HCT116 (cell line): ENCODE measurements at places on chromosomes 4 and X. TPM values are rescaled to one million over a fixed set of nuclear protein-coding genes. Genes with fewer than 3 reads are reported as not detected.

DNA sequence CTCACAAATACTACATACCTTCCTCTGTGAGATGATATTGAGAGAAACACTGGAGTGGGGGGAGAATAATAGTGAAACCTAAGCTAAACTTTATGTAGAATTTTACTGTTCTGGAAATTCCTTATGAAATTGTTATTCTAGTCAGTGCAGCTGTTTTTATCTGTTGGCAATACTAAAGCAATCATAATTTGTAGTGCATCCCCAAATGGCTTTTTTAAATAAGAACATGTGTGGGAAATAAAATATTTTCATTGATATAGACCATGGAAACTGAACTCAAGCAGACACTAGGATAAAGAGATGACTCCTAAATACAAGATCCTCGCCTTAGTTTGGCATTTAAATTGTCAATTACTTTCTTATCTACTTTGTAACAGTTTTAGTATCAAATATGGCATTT, 51.1 kb downstream of the SEC24D start:
- no peaks in the 10 kb centered on the region for H3K4me1 ChIP-seq
- no peak overlapping the region for H3K27ac ChIP-seq
- H3K4me3 ChIP-seq = no peak overlapping the region

DNA sequence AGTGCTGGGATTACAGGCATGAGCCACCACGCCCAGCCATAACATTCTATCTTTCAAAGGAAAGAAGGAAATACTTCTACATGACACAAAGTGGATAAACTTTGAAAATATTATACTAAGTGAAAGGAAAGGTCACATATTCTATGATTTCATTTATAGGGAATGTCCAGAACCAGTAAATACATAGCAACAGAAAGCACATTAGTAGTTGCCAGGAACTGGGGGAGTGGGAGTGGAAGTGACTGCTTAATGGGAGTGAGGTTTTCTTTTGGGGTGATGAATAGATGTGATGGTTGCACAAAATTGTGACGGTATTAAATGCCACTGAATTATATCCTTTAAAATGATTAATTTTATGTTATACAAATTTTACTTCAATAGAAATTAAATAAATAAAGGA, 95.7 kb upstream of the IL15 start:
- H3K36me3 ChIP-seq = no peaks in the 10 kb centered on the region
- H3K27me3 ChIP-seq = no peaks in the 10 kb centered on the region
- no peak overlapping the region for H3K27ac ChIP-seq
- no peak overlapping the region for H3K4me3 ChIP-seq
- no peaks in the 10 kb centered on the region for H3K4me1 ChIP-seq

- no peaks in the 10 kb centered on the region for H3K36me3 ChIP-seq
- H3K27ac ChIP-seq = no peak overlapping the region
- no peak overlapping the region for H3K4me3 ChIP-seq
- no peaks in the 10 kb centered on the region for H3K27me3 ChIP-seq
These were observed 375.4 kb upstream of the PITX2 start for GRCh38 chr4:110998320-110998719.

DNA sequence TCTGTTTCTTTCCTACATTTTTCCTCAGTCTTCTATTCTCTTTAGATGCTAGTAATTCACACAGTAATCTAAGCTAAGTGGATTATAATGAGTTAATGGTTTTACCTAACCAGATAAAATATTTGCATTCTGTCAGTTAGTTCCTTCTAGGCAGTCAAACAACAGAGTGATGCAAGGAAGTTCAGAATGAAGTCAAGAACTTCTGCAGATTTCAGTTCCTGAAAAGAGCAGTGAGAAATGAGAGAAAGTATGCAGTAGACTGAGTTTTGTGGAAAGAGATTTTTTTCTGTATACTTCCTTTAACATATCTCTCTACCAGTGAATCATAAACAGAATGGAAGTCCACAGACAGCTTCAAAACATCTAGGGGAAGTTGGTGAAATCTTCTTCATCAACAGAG, 774.0 kb upstream of the POU3F4 start:
- no peak for DNase-seq
- no peak overlapping the region for H3K4me3 ChIP-seq
- no peaks in the 10 kb centered on the region; the same call in 1 of the 2 replicates for H3K4me1 ChIP-seq
- no peaks in the 10 kb centered on the region for H3K27me3 ChIP-seq

- no peaks in the 10 kb centered on the region for H3K27me3 ChIP-seq
- H3K36me3 ChIP-seq = no peaks in the 10 kb centered on the region
- H3K4me3 ChIP-seq = no peak overlapping the region
These were observed 1382.7 kb downstream of the PCDH7 start for GRCh38 chr4:32102896-32103295.

DNA sequence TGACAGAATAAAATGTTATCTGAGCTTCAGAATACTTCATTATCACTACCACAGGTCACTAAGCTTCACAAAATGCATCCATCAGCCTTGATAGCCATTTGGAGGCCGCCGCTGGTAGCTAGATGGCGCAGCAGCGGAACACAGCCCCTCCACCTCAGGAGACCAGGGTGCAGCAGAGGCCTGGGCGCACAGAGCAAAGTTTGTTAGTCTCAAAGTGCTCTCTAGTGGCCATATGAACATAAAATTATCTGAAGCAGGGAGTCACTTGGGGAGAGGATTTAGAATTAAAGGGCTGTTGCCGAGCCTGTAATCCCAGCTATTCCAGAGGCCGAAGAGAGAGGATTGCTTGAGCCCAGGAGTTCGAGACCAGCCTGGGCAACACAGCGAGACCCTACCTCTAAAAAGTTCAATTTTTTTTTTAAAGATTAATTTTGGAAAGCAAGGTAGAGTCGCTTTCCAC, 8.1 kb upstream of the DCTD start:
- no peaks in the 10 kb centered on the region for H3K4me1 ChIP-seq
- no peak overlapping the region for H3K4me3 ChIP-seq
- DNase-seq = peak; percentile 91
- H3K27me3 ChIP-seq = no peaks in the 10 kb centered on the region
- no peak overlapping the region for H3K27ac ChIP-seq
- H3K36me3 ChIP-seq = no peaks in the 10 kb centered on the region

GRCh38 chr4:3797831-3798790, 31.9 kb downstream of the ADRA2C start:
- H3K4me1 ChIP-seq = no peaks in the 10 kb centered on the region
- no peak for DNase-seq
- H3K4me3 ChIP-seq = no peak overlapping the region
- H3K36me3 ChIP-seq = no peaks in the 10 kb centered on the region
- H3K27ac ChIP-seq = no peak overlapping the region
- H3K27me3 ChIP-seq = no peaks in the 10 kb centered on the region

- peaks cover 11% of the 10 kb centered on the region; the same call in 1 of the 2 replicates for H3K4me1 ChIP-seq
- no peaks in the 10 kb centered on the region for H3K27me3 ChIP-seq
- no peak overlapping the region for H3K27ac ChIP-seq
- H3K36me3 ChIP-seq = no peaks in the 10 kb centered on the region
- no peak for DNase-seq
These were observed 190.4 kb downstream of the UNC5C start for GRCh38 chr4:95358421-95358820.

DNA sequence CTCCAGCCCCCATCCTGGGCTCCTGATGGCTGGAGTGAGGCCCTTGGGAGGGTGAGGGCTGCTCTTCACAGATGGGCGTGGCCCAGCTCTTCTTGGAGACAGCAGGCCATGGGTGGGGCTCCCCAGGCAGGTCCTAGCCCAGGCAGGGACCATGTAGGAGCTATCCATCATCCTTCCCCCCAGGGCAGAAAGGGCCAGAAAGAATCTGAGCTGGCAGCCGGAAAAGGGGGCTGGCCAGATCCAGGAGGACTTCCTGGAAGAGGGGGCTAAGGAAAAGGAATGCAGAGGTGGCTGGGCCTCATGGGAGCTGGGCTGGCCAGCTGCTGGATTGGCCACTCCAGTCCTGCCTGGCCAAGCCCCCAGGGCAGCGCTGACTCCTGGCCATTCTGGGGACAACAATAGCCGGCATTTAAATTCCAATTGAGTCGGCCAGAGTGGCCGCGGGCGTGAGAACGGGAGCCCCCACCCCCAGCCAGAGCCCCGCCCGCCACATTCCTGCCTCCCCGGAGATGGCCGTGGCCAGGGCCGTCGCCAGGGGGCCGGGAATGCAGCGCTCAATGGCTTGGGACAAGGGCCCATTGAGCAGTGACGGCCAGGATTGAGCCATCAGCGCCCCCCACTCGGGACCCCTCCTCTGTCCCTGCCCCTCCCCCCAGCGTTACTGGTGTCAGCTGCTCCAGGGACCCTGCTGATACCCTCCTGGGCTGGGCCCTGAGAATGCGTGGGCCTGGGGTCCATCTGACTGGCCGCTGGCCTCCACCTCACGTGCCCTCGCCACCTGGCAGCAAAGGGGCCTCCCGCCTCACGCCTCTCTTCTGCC, 15.1 kb upstream of the FGFR3 start:
- H3K4me1 ChIP-seq = peaks cover 11% of the 10 kb centered on the region; the same call in 1 of the 2 replicates
- no peak for DNase-seq
- H3K27ac ChIP-seq = peak overlapping the region; percentile 30; the same call in 1 of the 2 replicates
- H3K4me3 ChIP-seq = no peak overlapping the region; the same call in 1 of the 2 replicates

DNA sequence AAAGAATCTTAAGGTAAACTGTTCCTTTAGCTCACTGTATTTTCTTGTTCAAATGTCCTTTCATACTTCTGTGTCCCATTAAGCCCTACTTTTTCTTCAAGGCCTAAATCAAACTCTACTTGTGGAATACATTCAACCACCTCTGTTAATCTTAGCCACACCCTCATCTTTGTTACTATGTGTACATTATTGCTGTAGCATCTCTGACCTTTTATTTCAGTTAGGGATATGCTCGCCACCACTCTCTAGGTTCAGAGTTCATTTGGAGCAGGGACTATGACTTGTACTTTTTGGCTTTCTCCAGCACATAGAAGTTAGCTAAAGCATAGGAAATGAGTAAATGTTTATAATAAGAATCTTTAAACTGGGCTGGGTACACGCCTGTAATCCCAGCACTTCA, 6.8 kb upstream of the PNPLA4 start:
- no peaks in the 10 kb centered on the region for H3K27me3 ChIP-seq
- DNase-seq = no peak
- no peak overlapping the region for H3K27ac ChIP-seq
- no peaks in the 10 kb centered on the region for H3K4me1 ChIP-seq
- H3K36me3 ChIP-seq = no peaks in the 10 kb centered on the region

GRCh38 chr4:119081943-119082342, 53.7 kb upstream of the MYOZ2 start:
- no peaks in the 10 kb centered on the region for H3K36me3 ChIP-seq
- peaks cover 3% of the 10 kb centered on the region; the same call in 1 of the 2 replicates for H3K4me1 ChIP-seq
- no peak overlapping the region for H3K4me3 ChIP-seq
- DNase-seq = no peak
- H3K27me3 ChIP-seq = no peaks in the 10 kb centered on the region

- peak overlapping the region; percentile 6; the same call in 1 of the 2 replicates for H3K27ac ChIP-seq
- H3K4me3 ChIP-seq = no peak overlapping the region
- H3K36me3 ChIP-seq = no peaks in the 10 kb centered on the region
- no peaks in the 10 kb centered on the region for H3K27me3 ChIP-seq
- DNase-seq = no peak
- peaks cover 47% of the 10 kb centered on the region for H3K4me1 ChIP-seq
These were observed 314.5 kb upstream of the HS3ST1 start for GRCh38 chr4:11743236-11743635.

- no peaks in the 10 kb centered on the region for H3K4me1 ChIP-seq
- no peaks in the 10 kb centered on the region for H3K36me3 ChIP-seq
- no peaks in the 10 kb centered on the region for H3K27me3 ChIP-seq
- no peak overlapping the region for H3K27ac ChIP-seq
- DNase-seq = no peak
- H3K4me3 ChIP-seq = no peak overlapping the region
These were observed 18.0 kb downstream of the ZNF275 start for GRCh38 chrX:153351981-153352380.

GRCh38 chr4:127624173-127624572, 8.6 kb upstream of the INTU start:
- H3K4me1 ChIP-seq = no peaks in the 10 kb centered on the region
- H3K27me3 ChIP-seq = no peaks in the 10 kb centered on the region
- no peak overlapping the region for H3K27ac ChIP-seq
- H3K4me3 ChIP-seq = no peak overlapping the region

DNA sequence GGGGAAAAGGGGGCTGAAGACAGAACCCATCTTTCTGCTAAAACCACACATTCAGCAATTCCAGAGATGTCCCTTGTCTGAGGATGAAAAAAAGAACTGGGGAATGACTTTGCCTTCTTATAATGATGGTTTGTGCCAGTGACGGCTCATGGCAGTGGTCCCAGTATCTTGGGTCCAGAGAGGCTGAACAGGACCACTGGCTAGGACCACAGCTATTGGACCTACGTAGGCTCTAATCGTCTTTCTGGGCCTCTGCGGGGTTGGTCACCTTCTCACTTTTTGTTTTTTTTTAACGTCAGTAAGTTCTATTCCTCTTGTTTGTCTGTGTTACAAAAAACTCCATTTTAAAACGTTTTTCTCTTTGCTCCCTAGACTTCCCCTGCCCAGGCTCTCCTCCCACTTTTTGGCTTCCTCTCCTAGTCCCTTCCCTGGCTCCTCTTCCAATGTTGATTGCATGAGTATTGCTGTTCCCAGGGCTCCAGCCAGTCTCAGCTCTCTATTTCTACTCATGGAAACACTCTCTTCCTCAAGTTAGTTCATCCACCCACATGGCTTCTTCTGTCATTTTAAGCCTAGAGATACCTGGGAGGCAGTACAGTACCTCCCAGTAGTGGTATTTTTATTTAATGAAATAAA, 52.6 kb upstream of the STX18 start:
- H3K36me3 ChIP-seq = no peaks in the 10 kb centered on the region
- DNase-seq = no peak
- H3K27me3 ChIP-seq = no peaks in the 10 kb centered on the region

DNA sequence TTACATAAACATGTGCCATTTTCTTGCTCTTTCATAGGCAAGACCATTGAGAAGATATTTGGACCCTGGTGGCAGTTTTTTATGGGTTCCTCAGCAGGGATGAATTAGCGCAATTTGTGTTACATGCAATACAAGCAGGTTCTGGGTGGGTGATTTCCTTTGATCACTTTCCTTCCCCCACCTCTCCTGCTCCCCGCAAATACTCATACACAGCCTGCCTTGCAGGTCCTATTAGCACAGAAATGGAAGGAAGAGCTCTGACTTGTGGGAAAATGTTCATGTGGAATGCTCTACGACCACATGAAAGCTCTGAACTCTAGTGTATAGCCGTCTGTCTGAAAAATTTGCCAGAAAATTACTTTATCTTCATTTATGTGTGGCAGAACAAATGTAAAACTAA, 361.0 kb upstream of the FAT1 start:
- DNase-seq = no peak
- no peaks in the 10 kb centered on the region for H3K36me3 ChIP-seq
- no peaks in the 10 kb centered on the region for H3K27me3 ChIP-seq
- no peak overlapping the region for H3K27ac ChIP-seq
- no peak overlapping the region for H3K4me3 ChIP-seq

GRCh38 chrX:116417214-116417613, 19.2 kb upstream of the SLC6A14 start:
- H3K4me1 ChIP-seq = no peaks in the 10 kb centered on the region
- no peaks in the 10 kb centered on the region for H3K27me3 ChIP-seq
- no peak overlapping the region for H3K27ac ChIP-seq
- no peaks in the 10 kb centered on the region for H3K36me3 ChIP-seq
- no peak overlapping the region for H3K4me3 ChIP-seq

The SSX3 gene
- not detected for total RNA-seq

The KIF4A gene
- 40.3 TPM for total RNA-seq

The AKAP14 gene
- total RNA-seq = not detected

The CYSLTR1 gene
- total RNA-seq = not detected

The ZNF182 gene
- total RNA-seq = 5.1 TPM

The ENPEP gene
- 4.5 TPM for total RNA-seq

The MAGEB6B gene
- total RNA-seq = not detected

The GPC4 gene
- total RNA-seq = 9.7 TPM

The RRH gene
- 0.42 TPM for total RNA-seq

The SRPK3 gene
- total RNA-seq = not detected

The DOK7 gene
- total RNA-seq = 2.4 TPM
